ENCODE measurements at places on chromosomes 1 and 21.

GRCh38 chr1:231274119-231274825 is 33.3 kb downstream of the GNPAT start:
- no peaks in the 10 kb centered on the region for H3K27me3 ChIP-seq
- no peak for DNase-seq
- H3K36me3 ChIP-seq = peaks cover 39% of the 10 kb centered on the region
- no peak overlapping the region for H3K4me3 ChIP-seq
- H3K27ac ChIP-seq = no peak overlapping the region

DNA sequence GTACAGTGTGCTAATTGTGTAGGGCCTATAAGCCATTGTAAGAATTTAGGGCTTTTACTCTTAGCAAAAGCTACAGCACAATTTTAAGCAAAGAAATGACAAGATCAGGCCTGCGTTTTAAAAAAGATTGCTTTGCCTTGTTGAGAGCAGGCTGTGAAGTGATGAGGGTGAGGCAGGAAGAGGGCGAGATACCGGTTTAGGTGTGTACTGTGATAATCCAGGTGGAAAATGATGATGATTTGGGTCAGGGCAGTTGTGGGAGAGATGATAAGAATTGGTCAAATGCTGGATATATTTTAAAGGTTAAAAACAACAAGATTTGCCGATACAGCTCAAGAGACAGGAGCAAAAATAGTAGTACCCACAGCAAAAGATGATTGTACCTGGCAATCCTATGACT is 72.0 kb downstream of the SWT1 start:
- no peak overlapping the region for H3K4me3 ChIP-seq
- H3K27me3 ChIP-seq = no peaks in the 10 kb centered on the region
- no peak overlapping the region for H3K27ac ChIP-seq
- peaks cover 26% of the 10 kb centered on the region for H3K36me3 ChIP-seq

DNA sequence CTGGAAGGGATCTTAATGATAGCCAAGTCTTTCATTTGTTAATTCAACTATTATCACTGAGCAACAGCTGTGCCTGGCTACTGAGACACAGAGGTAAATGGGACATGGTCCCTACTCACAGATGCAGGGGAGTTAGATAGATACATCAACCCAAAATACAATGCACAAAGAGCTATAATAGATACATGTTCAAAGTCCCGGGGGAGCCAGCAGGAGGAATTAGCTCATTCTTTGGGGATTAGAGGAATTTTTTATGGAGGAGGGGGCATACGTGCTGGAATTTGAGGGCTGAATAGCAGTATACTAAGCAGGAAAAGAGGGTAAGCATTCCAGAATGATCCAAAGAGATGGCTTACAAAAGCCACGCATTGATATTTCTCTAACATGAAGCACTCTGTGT is 34.6 kb downstream of the C8B start:
- H3K27me3 ChIP-seq = peaks cover 1% of the 10 kb centered on the region
- H3K4me3 ChIP-seq = no peak overlapping the region
- H3K27ac ChIP-seq = no peak overlapping the region
- DNase-seq = no peak
- H3K36me3 ChIP-seq = no peaks in the 10 kb centered on the region

DNA sequence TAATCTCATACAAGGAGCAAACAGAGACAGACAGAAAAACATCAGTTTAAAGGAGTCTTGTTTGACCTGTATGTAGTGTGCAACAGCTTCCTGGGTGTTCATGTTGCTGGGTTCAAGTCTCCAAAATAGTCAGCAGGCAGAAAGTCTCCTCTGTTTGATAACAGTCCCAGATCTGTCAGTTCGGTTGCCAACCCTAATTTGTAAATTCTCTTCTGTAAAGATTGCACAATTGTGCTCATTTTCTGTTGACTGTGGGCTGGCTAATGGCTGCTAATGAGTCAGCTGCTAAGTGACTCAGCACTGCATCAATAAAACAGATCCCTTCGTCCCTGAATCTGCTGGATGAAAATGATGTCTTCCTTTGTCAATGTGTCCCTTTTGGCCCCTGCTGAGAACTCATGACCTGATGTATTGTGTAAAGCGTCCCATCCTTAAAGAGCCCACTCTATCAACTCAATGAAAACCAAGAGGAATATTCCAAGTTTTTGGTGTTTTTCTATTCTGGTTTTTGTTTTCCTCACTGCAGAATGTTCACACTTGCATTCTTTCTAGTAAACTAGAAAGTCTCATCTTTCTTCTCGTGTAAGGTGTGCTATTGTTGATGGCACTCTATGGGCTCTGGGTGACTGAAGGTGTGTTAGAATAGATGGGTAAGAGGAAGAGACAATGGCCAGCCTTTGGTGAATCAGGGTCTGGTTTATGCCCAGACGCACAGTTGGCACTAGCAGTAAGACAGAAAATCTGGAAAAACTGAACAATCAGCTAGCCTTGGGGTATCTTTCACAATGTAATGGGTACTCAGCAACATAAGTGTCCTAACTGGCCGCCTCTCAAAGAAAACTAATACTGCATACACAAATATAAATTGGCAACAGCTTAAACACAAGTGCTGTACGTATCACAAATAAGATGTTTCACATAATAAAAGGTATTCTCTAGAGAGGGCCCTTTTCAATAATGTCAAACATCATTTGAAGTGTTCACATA is 75.1 kb upstream of the SIPA1L2 start:
- H3K27me3 ChIP-seq = peaks cover 8% of the 10 kb centered on the region
- H3K4me3 ChIP-seq = no peak overlapping the region
- no peaks in the 10 kb centered on the region for H3K36me3 ChIP-seq

DNA sequence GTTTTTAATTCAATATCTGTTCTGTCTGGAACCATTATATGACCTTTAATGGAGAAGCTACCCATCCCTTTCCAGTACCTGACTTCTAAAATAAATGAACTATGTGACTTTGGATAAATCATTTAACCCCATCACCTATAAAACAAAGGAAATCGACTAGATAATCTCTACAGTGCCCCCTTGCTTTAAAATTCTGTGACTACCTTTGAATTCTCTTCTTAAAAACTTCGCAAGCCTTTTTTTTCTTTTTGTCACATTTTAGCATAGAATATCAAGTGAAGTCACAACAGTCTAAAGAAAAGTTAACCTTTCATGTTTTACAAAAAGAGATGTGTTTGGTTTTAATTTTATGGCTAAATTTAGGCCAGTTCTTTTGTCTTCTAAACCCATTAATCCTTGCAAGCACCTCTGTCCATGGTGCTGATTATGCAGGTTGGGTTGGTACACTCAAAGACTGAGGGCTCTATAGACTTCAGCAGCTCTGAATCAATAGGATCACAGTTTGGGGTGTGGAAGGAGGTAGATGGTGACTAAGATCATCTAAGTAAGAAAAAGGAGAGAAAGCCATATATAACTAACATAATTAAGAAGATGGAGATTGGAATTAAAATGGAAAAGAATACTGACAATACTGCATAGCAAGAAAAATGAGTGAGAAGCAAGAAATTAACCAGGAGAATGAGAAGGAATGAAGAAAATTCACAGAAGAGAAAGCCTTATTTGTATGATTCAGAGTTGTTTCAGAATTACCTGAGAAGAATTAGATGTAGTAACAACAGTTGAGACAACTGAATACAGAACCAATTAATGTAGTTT is 59.2 kb downstream of the TBX15 start:
- no peaks in the 10 kb centered on the region for H3K4me1 ChIP-seq
- H3K4me3 ChIP-seq = no peak overlapping the region
- H3K36me3 ChIP-seq = no peaks in the 10 kb centered on the region
- H3K27ac ChIP-seq = no peak overlapping the region
- peaks cover 7% of the 10 kb centered on the region for H3K27me3 ChIP-seq
